SK-N-MC (cell line): ENCODE measurements at places on chromosomes 7 and 10.

GRCh38 chr10:114655671-114656070 is 2.4 kb downstream of the ABLIM1 start:
- DNase-seq: no peak

GRCh38 chr10:24871011-24871935 is 81.1 kb downstream of the PRTFDC1 start:
- no peak for DNase-seq

- no peak for DNase-seq
These were observed 553 bp downstream of the DNAJC30 start for GRCh38 chr7:73682745-73683055.

DNA sequence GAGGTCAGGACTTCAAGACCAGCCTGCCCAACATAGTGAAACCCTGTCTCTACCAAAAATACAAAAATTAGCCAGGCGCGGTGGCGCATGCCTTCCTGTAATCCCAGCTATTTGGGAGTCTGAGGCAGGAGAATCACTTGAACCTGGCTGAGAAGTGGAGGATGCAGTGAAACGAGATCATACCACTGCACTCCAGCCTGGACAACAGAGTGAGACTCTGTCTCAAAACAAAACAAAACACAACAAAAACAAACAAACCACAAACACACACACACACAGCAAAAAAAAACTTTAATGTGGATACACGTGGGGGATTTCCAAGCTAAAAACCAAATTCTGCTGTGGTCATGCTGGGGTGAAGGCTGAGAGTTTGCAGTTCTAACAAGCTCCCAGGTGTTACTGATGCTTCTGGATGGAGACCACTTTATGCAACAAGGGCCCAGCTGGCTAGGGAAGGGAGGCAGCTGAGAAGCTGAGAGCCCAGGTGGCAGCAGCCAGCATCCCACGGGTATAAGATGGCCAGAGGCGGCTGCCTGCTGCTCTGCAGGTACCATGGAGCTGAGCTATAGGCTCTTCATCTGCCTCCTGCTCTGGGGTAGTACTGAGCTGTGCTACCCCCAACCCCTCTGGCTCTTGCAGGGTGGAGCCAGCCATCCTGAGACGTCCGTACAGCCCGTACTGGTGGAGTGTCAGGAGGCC is at the start of gene ZP3:
ZP3 (plus strand) TSS at position 538 of the 699 bp plus-strand sequence; CDS start at position 553, 15 bp downstream.
- DNase-seq: no peak

DNA sequence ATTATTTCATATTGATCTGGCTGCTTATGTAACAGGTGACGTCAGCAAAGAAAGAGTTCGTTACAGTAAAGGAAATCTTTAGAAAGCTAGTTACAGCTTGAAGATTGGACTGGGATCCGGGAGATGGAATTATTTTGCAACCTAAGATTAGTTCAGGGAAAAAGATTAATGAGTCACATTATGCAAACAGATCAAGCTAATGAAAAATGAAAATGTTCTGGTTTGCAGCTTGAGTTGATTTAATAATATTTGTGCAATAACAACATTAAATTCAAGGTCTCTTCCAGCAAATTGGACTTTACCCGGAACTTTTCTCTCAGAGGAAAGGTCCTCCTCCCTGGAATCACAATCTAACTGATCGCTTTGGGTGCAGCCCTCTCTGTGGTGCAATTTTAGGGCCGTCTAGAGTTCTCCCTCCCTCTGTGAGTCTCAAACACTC is 119.5 kb downstream of the OTUD1 start:
- DNase-seq: no peak

GRCh38 chr10:52950578-52950977 is 178.0 kb upstream of the MBL2 start:
- DNase-seq: no peak

DNA sequence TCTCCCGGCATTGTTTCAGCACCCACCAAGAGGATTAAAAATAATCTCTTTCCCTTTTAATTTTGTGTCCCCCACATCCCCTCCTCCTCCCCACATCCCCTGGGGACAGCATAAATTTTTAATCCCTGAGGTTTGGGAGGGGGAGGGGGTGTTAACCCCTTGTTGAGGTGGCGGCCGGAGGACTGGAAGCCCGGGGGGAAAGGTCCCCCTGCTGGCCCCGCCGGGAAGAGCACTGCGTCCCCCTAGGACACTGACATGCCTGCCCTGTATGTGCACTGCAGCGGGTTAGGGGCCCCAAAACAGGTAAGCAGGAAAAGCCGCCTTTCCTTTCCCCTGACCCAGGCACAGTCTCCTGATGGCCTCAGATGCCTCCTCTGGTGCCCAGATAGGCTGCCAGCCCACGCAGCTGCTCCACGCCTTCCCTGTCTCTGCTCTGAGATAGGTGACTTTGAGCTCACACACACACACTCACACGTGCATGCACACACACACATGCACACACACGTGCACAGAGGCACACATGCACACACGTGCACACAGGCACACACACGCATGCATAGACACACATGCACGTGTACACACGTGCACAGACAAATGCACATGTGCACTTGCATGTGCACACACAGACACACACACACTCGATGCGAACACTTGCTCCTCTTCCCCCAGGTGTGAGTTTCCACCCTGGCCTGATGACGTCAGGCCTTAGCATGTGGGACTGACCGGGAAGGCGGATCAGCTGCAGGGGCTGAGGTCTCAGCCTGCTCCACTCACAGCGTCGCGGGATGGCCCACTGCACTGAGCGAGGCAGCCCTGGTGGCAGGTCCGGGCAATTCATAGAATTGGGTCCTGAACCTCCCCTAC is 12.3 kb downstream of the CNPY1 start:
- no peak for DNase-seq

DNA sequence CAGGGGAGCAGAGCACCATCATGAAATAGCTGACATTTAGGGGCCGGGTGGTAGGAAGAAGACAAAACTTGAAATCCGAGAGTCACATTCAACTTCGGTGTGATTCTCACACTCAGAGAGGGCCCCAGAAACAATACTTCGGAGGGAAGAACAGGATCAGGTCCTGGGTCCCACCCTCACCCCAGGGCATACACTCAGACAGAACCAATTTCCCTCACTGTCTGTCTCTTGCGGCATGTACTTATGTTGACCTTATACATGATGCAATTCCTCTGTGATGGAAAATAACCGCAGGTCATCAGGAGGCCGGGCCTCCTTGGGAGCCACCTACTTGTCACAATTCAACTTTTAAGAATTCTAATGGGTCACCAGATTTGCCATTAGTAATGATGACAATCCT is 26.3 kb upstream of the HMX3 start:
- DNase-seq: no peak

GRCh38 chr10:13987446-13987845 is 343.3 kb downstream of the FRMD4A start:
- no peak for DNase-seq

DNA sequence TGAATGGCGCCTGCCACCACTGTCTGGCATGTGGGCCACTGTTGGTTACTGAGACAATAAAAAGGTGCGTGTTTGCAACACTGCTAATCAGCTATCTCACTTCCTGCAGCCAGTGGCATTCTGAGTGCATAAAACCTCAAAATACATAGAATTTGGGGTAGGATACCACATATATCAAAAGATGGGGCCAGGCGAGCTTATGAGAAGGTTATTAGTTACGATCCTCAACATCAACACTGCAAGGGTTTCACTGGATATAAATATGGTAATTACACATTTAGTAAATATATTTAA is 200.2 kb downstream of the WDR37 start:
- DNase-seq: no peak

DNA sequence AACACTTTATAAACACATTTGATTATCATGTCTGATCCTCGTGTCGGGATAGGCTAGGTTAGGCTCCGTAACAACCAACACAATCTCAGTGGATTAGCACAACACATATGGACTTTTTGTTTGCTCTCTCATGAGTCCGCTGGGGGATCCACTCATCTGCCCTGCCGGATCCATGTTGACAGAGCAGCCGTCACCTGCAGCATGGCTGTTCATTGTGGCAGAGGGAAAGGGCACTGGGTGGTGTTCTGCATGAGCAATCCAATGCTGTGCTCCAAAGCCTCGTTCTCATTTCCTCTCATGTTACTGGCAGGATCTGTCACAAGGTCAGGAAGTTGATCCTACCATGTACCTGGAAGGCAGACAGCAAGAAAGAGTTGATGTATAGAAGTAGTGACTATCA is 62.5 kb upstream of the RAPGEF5 start:
- DNase-seq: no peak

DNA sequence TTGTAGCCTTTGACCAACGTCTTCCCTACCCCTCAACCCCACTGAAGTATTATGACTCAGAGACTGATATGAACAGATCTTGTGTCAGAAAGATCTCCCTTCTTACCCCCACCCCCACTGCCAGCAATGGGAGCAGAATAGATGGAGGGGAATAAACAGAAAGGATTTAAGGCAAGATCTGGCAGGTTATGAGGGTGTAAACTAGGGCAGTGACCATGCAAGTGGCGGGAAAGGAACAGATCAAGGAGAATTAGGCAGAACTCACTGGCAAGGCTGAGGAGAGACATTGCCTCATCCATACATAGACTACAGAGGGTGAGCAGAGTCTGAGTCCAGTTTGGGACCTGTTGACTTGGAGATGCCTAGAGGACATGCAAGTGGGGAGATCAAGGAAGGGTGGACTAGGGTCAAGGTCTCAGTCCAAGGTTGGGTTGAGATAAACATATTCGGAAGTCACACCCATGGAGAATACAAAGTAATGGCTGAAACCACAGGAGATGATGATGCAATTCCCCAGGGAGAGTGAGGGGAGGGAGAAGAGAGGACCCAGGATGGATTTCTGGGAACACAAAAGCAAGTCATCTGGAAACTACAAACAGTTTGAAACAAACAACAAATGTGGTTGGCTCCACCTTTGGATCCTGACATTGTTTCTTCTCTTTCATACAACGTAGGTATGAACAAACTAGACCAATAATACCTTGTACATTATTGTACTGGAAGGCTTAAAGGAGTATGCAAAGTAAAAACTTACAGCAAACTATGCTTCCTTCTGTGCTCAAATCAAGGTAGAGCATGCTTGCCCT is 44.9 kb upstream of the IL6 start:
- no peak for DNase-seq

- no peak for DNase-seq
These were observed 240.4 kb downstream of the KIAA1217 start for GRCh38 chr10:24449321-24449740.

DNA sequence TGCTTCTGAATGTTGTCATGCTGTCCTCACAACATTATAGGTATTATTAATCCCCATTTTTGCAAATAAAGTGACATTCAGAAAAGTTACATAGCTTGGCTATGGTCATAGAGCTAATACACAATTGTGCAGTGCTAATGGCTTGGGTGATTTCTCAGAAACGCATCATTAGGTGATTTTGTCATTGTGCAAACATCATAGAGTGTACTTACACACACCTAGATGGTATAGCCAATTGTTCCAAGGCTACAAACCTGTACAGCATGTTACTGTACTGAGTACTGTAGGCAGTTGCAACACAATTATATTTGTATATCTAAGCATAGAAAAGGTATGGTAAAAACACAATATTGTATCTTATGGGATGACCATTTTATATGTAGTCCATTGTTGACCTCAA is 91.0 kb downstream of the BTAF1 start:
- no peak for DNase-seq

DNA sequence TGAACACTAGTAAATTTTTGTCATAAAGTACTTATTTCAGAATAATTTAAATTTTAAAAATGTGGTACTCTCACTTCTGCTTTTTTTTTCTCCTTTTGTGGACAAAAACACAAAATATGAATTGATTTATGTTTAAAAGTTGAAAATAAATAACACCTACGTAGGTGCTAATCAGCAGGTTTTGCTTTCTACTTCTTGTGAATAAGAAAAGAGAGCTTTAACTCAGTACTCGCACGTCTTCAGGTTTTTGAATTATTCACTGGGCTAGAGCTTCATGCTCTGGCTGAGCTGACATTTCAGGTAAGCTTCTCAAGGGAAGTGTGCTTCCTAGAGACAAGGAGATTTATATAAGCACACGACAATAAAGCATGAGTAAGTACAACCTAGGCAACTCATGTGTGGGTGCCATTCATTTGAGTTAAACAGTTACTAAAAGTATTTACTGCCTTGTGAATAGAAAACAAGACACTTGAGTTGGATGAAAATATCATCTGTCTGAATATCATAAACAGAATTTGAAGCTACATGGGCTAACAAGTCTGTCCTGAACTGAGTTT is 190.0 kb upstream of the POT1 start:
- no peak for DNase-seq

- DNase-seq: no peak
These were observed 90.8 kb downstream of the PRLHR start for GRCh38 chr10:118504467-118505205.

- no peak for DNase-seq
These were observed 23.1 kb upstream of the PITRM1 start for GRCh38 chr10:3195726-3196125.

GRCh38 chr7:123537026-123537642 is 2.7 kb upstream of the IQUB start:
- no peak for DNase-seq

GRCh38 chr10:97134983-97135382 is 50.8 kb downstream of the SLIT1 start:
- DNase-seq: no peak

DNA sequence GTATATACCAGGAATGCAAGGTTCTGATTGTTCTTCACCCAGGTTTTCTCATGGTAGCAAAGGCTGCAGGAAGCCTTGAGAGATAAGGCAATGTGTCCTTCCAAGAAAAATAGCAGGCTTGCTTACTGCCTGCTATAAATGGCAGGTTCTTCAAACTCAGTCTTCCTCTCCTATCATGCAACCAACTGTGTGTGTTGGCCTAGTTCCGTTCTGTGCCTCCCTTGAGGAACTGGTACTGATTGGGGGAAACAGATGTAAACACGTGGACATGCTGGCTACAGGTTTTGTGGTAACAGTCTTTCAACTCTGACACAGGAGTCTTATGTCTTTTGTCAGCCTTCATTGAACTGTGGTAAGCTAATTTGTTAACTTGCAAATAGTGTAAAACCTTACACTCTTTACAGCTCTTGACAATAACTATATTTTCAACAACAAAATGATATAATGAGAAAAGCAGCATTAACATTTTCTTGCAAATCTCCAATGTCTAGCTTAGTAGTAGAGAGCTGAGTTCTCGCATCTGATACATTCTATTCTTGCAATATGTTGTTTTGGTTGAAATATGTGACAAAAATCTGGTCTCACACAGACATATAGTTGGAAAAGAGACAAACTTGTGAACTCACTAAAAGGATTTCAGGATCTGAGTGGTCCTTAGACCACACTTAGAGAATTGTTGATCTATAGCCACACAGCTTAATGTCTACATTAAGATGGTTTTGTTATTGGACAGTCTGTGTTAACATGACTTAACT is 54.7 kb upstream of the LSM8 start:
- DNase-seq: no peak

- no peak for DNase-seq
These were observed 35.2 kb downstream of the GLUD1 start for GRCh38 chr10:87059401-87059800.

GRCh38 chr7:135508883-135509588 is 866 bp downstream of the CNOT4 start:
- DNase-seq: no peak

GRCh38 chr10:3763852-3764625 is 21.0 kb downstream of the KLF6 start:
- no peak for DNase-seq

- DNase-seq: no peak
These were observed 11.9 kb downstream of the ZNF804B start for GRCh38 chr7:88771417-88771816.
